CD4-positive, alpha-beta T cell treated with Interleukin-1 beta for 1 hour (primary cell): ENCODE measurements at places on chromosomes 6 and 20.

GRCh38 chr6:134446218-134446848, 128.4 kb upstream of the SGK1 start:
- no peak for DNase-seq

GRCh38 chr20:5127204-5127858, 523 bp downstream of the CDS2 start:
- DNase-seq, result peak; percentile 79

GRCh38 chr6:44304282-44305199, 8.6 kb downstream of the AARS2 start:
- DNase-seq, result peak; percentile 47

DNA sequence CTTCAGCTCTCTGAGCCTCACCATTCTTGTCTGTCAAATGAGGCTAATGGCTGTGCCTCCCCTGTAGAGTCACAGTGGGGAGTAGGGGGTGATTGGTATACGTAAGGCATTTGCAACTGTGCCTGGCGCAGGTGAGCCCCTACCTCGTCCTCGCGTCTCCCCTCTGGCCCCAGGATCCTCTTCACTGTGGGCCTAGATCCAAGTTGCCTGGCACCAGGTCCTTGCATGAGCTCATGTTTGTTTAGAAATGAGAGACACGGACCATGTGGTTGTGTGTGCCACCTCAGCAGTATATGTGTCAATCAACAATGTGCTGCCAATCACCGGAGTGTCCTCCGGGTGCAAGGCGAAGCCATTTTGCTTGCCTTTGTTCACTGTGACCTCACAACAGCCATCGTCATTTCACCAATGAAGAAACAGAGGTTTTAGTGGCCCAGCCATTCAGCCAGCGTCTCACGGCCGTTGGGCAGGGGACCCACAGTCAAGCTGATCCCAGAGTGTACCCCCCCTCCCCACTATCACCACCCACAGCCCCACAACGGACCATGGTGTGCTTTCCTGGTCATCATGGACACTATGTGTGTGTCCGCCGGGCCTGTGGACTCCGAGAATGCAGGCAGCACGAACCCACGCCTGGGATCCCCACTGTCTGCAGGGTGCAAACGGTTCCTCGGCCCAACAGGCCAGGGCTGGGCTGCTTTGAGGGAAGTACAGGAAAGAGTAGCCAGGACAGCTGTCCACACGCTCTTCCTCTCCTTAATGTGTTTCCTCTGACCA, 35.9 kb upstream of the STX16 start:
- no peak for DNase-seq

DNA sequence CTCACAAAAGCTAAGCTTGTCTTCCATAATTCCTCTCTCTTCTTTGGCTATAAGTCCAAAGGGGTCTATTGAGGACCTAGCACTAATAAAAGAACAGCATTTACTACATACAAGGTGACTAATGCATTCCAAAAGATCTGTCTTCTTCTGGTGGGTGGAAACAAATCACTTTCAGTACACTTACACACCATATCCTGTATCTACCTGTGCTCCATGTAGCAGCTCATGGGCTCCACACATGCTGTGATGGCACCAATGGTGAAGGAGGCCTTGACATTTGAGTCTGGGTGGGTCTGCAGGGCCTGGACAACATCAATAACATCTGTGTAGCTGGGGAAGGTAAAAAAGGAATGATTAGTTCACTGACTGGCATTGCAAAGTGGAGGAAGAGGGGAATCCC, 42.4 kb upstream of the SLC4A11 start:
- DNase-seq, result no peak

- no peak for DNase-seq
These were observed 386.5 kb upstream of the ID4 start for GRCh38 chr6:19450651-19451050.

- DNase-seq, result peak; percentile 64
These were observed 1.8 kb downstream of the SLA2 start for GRCh38 chr20:36644032-36644705.

GRCh38 chr6:6713657-6714056, 125.1 kb downstream of the LY86 start:
- DNase-seq, result no peak

GRCh38 chr6:141607956-141608355, 524.8 kb upstream of the GJE1 start:
- DNase-seq, result no peak

DNA sequence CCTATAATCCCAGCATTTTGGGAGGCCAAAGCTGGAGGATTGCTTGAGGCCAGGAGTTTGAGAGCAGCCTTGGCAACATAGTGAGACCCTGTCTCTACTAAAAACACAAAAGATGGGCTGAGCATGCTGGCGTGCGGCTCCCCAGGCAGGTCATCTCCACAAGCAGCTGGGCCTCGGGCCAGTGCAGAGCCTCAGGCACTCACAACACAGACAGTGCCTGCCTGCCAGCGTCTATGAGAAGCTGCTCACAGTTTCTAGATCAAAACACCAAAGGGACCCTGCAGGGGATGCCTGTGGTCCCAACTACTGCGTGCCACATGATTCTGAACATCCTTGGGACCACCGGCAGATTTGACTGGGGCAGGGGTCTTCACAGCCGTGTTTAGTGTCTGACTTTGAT, 59.4 kb downstream of the GINS1 start:
- DNase-seq, result no peak

DNA sequence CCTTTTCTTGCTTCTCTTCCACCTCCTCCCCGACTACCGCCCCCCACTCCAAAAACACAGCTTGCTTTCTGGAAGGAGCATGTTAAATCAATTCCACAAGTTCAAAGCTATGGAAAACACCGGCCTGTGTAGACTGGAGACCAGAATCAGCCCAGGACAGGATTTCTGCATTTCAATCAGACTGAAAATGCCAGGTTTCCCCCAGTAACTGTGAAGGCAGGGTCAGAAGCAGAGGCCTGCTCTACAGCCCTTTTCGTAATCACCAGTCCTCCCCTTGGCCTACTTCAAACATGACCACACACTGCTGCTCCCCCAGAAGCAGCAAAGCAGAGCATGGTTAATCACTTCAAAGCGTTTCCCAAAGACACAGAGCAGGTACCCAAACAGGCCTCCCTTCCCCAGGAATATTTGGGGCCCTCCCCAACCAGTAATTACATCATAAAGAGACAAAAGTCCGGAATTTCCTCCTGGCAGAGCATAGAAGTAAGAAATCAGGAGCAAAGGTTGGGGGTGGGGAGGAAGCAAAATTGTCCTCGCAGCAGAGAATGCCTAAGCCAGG, 38.4 kb downstream of the ZMYND8 start:
- no peak for DNase-seq

DNA sequence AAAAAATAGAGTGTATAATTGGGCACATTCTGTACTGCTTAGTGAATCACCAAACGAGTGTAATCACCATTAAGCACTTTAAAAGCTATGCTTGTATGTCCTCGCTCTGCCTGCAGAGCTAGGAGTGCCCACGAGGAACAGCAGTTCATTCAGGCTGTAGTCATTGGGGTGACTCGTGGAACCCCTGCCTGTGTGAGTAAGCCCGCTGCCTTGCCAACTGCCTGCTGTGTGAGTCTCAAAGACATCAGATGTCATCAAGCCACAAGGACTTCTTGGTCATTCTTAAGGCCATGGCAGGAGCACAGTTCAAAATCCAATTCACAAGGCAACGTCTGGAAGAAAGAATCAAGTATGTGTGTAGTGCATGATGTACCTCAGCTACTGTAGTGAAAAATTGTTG, 60.4 kb downstream of the FOXO3 start:
- DNase-seq, result peak; percentile 60

DNA sequence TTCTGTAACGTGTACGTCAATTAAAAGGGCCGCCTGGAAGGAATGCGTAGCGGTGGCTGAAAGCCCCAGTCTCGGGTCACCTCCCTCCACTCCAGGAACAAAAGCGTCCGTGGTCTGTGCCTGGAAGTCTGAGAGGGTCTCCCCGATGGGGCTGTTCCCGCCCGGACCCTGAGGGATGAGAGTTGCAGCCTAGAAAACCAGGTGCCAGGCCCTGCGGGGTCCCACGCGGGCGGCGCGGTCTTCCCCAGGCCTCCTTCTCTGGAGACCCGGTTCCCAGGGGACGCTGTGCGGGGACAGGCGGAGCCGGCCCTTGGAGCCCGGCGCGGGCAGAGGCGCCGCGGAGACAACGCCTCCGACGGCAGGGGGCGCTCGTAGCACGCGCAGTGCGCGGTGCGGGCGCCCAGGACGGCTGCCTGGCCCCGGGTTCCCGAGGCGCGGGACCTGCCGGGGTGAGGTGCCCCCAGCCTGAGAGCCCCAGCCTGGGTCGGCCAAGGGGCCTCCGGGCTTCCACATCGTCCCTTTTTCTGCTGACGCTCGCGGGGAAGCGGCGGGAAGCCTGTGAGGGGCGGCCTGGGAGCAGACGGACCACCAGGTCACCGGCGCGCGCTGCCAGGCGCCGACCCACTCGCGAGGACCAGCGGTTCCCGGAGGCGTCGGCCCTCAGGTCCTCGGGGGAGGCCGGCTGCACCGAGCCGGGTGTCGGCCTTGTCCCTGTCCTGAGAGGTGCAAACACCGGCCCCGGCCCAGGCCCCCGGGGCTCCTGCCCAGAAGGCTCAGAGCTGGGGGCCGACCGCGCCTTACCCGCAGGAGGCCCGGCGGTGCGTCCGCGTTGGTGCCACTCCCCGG, 5.3 kb upstream of the FOXC1 start:
- DNase-seq, result peak; percentile 60

DNA sequence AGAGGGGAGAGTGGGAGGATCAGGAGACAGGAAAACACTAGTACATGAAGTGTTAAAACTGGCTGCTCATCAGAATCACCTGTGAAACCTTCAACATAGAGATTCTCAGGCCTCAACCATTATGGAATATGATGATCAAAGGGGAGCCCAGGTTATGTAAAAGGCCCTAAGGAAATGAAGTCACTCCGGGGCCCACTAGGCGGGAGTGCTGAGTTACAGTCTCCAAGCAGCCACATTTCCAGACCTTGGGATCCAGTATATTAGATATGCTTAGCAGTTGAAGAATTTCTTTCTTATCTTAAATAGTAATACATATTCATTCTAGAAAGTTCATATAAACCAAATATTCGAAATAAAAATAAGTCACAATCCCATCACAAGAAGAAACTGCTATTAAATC, 476.3 kb downstream of the PRKN start:
- no peak for DNase-seq

DNA sequence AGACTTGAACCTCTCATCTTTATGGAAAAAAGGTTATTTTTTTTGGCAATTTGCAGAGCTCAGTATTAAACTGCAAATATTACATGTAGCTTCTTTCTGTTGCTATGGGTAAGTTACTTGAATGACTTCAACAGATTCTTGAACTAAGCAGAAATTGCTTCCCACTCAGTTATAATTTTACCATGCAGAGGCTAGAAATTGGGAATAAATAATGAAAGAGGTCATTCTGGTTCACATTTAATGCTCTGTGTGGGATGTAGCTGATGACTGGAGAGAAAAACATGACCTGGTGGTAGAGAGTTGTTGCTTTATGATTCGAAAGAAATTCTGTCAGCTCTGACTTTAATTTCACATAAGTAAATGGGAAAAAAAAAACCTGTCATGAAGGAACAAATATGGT, 16.8 kb upstream of the ADGB start:
- no peak for DNase-seq

- peak; percentile 60 for DNase-seq
These were observed 37.0 kb downstream of the MAK start for GRCh38 chr6:10801224-10801848.

GRCh38 chr6:97214671-97215070, 68.3 kb downstream of the MMS22L start:
- no peak for DNase-seq

- DNase-seq, result no peak
These were observed 12.0 kb downstream of the RNF114 start for GRCh38 chr20:49948178-49948577.

- peak; percentile 3 for DNase-seq
These were observed 1.0 kb downstream of the RALGAPA2 start for GRCh38 chr20:20711413-20711812.

GRCh38 chr20:50506270-50506579, 4.0 kb upstream of the PTPN1 start:
- no peak for DNase-seq

GRCh38 chr6:130843575-130844320, 16.5 kb downstream of the SMLR1 start:
- peak; percentile 71 for DNase-seq

GRCh38 chr6:34249469-34250261, 859 bp upstream of the SMIM29 start:
- DNase-seq, result no peak

- no peak for DNase-seq
These were observed 638 bp downstream of the BLCAP start for GRCh38 chr20:37526839-37527637.

GRCh38 chr20:10965936-10966470, 292.2 kb upstream of the JAG1 start:
- DNase-seq, result no peak

DNA sequence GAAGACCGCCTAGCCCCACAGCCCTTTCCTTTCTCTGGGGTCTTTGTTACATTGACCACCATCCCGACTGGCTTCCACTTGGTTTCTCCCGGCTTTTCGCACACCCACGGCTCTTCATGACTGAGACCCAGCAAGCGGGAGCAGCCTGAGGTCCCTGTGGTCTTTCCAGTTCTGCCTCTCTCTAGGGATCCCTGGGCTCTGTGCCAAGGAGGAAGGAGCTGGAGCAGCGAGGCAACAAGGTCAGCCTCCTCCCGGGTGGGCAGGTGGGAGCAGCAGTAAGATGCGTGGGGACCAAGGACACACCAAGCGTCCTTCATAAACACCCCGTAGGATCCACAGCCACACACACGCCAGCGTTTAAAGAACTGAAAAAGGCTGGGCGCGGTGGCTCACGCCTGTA, 29.6 kb upstream of the MRGBP start:
- no peak for DNase-seq

DNA sequence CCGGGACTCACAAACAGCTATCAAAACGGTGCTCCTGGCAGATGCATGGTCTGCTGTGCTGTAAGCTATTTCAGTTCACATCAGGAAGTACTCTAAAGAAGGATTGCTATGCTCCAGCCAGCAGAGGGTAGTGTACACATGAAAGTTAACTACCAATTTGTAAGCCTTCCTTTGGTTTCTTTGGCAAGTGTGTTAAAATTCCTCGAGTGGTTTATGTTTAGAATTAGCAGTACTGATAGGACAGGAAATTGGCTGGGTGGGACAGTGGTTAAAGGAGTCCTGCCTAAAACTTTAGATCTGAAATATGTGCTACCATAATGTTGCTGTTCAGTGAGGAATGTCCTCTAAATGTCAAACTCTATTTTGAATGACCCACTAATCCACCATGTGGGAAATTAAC, 47.4 kb downstream of the TRMT11 start:
- DNase-seq, result no peak

DNA sequence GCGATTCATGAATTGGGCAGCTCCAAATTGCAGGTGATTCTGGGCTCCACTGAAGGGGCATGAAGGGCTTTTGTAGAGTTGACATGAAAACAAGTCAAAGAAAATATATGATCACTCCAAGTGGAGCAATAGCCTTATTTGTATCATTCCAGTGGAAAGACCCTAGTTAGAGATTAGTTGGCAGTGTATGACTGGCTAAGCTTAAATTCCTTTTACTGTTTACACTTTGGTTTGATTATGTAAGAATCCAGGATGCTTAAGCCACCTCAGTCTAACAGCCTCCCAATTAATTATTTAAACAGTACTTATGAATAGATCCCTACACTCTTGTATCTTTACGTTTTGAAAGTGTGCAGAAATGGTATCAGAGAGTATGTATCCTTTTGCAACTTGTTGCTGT, 712.4 kb downstream of the KIF16B start:
- DNase-seq, result no peak

GRCh38 chr6:36659271-36659670, 19.2 kb upstream of the CDKN1A start:
- no peak for DNase-seq

- DNase-seq, result no peak
These were observed 11.3 kb downstream of the GINS1 start for GRCh38 chr20:25418776-25419175.

GRCh38 chr6:25369433-25370177, 90.4 kb downstream of the CARMIL1 start:
- DNase-seq, result no peak
